ENCODE measurements at places on chromosomes 1 and 21.

DNA sequence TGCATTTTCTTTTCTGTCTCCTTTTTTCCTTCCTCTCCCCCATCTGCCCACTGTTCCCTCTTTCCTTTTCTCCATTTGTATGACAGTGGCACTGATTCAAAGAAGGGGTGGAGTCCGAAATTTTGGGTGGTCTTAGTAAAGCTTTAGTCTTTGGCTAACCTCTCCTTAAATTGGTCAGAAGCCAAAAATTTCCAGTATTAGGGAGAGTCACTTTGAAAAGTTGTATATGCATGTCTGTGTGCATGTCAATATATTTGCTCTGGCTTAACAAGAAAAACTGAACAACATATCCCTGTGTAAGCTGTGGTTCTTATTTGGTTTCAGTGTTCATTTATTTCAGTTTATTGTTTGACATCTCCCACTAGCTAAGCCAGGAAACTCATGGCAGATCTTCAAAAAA, 314.8 kb upstream of the CXADR start:
- no peak for DNase-seq

GRCh38 chr1:116262207-116262994, 110.6 kb upstream of the ATP1A1 start:
- DNase-seq = no peak

DNA sequence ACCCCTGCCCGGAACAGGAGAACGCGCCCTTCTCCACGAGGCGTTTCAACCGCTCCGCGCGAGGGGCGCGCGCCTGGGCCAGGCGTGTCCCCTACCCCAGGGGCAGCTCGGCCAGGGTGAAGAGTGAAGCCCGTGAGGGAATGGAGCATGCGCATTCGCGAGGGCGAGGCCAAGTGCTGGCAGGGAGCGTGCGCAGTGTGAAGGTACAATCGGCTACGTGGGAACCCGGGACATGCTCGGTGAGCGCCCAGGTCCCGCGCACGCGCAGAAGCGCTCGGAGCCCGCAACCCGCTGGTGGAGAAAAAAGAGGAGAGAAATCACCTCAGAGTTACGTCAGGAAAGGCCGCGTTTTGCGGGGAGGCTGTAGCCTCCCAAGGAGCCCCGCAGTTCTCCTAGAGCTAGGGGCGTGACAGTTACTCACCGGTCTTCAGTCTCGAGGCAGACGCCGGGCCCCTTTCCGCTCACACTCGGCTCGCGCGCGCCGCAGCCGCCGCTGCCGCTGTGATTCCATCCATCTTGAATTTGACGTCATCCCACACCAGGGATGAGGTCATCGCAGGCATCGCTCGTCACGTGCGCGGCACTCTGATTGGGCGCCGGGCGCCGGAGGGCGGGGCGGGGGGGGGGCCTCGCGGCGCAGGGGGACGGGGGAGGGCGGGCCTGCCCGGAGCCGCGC, at the start of gene ZBTB21:
Gene ZBTB21, minus strand, starts transcription at position 530 of the 676 bp plus-strand sequence. CDS start 16,265 bp downstream, outside the sequence.
- DNase-seq = peak; percentile 99

GRCh38 chr1:215292932-215293331, 210.4 kb downstream of the KCNK2 start:
- no peak for DNase-seq

- DNase-seq = no peak
Measured at GRCh38 chr1:112388436-112388835, 7.6 kb upstream of the CTTNBP2NL start.
